ENCODE measurements at places on chromosomes 7 and 10.

- DNase-seq = no peak
These were observed 3.0 kb downstream of the PGAM2 start for GRCh38 chr7:44062180-44062902.

GRCh38 chr7:86733783-86734182, 90.1 kb downstream of the GRM3 start:
- peak; percentile 12 for DNase-seq

- DNase-seq = peak; percentile 43
These were observed 88.2 kb downstream of the CHRM2 start for GRCh38 chr7:136956671-136957070.

DNA sequence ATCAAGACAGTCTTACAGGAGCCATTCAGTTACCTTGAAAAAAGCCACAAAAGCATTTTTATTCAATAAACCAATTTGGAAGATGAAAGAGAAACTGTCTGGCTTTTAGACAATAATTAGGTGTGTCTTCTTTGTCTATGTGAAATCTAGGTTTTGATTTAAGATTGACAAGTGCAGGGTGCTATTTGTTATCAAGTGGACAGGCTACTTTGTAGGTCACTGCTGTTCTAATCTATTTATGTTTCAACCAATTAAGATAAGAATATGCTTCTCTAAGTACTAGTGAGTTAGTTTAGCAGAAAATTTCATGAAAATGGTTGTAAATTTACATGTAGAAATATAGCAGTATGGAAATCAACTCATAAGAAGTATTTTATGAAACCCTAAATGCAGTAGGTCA, 177.5 kb downstream of the CACNA2D1 start:
- no peak for DNase-seq

DNA sequence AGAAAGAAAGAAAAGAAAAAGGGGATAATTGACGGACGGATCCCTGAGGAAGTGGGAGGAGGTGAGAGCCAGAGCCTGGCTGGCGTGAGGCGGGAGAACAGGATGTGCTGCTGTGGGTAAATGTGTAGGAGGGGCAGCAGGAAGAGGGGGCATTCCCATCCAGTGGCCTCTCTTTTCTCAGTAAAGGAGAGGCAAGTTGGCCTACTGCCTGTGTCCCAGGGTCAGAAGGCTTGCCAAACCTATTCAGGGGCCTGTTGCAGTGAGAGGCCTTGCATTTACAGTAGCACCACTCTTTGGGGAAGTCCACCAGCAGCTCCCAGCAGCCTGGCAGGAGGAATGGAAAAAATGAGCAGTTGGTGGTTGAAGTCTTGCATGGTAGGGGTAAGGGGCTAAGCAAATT, 26.6 kb upstream of the ASCC1 start:
- DNase-seq = peak; percentile 70

DNA sequence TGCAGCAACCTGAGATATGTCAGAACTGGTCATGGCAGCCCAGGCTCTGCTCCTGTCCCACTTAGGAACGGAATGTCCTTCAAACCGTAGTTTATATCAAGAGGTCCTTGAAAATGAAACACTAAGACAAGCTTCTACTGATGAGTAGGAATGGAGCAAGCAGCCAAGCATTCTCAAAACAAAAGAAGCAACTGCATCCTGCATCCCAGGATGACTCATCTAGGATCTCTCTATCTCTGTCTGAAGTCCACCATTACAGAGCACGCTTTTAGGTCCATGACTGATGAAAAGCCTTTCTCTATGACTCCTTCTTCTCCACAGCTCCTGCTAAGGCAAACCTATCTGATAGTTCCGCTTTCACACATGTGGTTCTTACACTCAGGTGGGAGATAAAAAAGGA, 16.3 kb downstream of the MBL2 start:
- DNase-seq = no peak

- DNase-seq = no peak
These were observed 25.1 kb downstream of the DDIT4 start for GRCh38 chr10:72298592-72299519.

DNA sequence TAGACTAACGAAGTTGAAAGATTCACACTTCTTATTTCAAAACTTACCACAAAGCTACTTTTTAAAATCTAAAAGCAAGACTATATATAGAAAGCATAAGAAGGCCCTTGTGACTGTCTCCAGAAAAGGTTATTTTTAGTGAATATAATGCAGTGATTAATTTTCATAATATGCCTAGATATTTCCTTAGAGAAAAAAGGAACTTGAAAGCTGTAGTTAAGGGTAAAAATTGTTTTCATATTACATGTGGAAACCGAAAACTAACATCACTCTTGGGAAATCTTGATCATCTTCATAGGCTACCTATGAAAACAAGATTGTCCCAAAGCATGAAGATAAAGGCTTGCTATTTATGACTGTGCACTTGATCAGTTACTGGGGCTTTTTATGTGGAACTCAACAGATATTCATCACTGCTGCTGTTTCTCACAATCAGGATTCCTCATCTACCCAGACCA, 223.2 kb downstream of the SH2D4B start:
- DNase-seq = no peak

- DNase-seq = no peak
These were observed 141.3 kb downstream of the SUGCT start for GRCh38 chr7:40276061-40276460.

DNA sequence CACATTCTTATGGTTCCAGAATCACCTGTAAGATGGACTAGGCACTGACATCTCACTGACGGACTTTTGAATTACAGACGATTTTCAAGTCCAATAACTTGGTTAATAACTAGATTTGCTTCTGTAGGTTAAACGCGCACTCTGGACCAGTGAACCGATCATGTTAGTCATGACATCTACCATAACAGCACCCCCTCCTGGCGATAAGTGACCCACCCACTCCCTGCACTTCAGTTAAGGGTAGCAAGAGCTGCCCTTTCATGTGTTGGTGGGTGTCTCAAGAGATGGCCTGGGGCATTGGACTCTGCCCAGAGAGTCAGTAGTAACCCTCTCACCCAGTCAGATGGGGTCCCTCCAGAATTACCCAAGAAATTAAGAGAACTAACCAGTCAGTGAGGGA, 12.9 kb downstream of the GRM8 start:
- DNase-seq = no peak

DNA sequence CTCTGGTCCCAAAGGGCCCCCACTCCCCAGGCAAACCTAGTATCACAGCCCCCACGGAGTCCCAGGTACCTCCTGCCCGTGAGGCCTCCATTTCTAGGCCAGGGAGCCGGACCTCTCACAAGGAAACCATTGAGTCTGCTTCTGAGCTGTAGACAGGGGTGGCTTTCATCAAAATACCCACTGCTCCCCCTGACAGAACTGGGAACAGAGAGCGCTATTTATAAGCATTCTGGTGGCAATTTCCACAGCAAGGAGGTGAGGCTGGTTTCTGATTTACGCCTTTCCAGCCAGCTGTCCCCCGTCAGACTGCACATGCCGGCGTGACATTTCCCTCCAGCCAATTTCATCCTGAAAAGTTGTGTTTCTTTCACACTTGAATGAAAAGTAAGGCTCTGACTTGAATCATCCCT, 407.5 kb upstream of the PRKCQ start:
- DNase-seq = no peak

GRCh38 chr7:158204453-158204852, 383.2 kb downstream of the PTPRN2 start:
- DNase-seq = no peak

DNA sequence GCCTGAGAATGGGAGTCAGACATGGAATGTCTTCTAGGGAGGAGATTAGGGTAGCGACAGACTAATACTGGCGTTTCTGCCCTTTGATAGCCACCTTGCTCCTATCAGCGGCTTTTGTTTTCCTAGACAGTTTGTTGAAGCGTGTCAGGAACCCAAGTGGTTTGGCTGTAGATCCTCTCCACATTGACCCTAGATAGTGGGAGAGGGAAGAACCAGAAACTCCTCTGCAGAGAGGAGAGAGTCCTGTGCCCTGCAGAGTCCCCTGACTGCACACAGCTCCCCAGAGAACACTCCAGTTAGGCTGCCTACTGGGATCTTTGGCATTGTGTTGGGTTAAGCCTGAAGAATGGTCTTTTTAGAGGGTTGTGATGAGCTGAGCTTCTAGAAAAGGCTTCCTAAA, 2.4 kb downstream of the MEPCE start:
- no peak for DNase-seq

GRCh38 chr7:33298848-33299247, 169.5 kb downstream of the BBS9 start:
- no peak for DNase-seq

- DNase-seq = no peak
These were observed 65.5 kb downstream of the RAMP3 start for GRCh38 chr7:45223078-45223477.

- no peak for DNase-seq
These were observed 42.8 kb upstream of the SLC13A1 start for GRCh38 chr7:123242467-123243092.

GRCh38 chr7:18353339-18353738, 142.2 kb upstream of the HDAC9 start:
- no peak for DNase-seq

GRCh38 chr7:112481833-112482670, 1.3 kb downstream of the LSMEM1 start:
- peak; percentile 77 for DNase-seq

- DNase-seq = peak; percentile 3
These were observed 301.3 kb downstream of the PHTF2 start for GRCh38 chr7:78099715-78100394.

DNA sequence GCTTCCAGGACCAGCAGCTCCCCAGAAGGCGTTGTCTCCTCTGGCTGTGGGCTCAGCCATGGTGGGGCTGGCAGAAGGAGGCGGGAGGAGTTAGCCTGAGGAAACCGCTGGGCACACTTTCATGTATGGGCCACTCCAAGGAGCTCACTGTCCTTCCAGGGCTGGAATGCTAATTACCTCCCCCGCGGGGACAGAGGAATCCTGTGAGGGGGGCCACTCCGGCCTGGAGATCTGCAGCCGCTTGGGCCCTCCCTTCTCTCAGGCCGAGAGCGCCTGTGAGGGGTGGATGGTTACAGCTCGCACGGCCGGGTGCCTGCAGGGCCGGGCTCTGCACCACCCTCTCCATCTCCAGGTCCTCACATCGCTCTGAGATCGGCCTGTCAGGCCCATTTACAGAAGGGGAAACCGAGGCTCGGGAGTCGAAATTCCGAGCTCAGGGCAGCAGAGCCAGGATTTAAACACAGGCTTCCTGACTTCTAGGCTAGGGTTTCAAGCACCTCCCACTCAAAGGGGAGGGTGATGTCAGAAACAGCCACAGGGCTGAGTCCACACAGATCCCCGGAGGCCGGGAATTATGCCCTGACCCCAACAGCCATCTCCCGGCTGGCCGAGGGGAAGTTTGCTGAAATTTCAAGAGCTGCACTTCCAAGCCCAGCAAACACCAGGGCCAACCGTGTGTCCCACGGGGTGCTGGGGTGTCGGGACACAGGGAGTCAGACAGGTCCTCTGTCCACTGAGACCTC, 59.1 kb downstream of the PDGFA start:
- DNase-seq = peak; percentile 70

DNA sequence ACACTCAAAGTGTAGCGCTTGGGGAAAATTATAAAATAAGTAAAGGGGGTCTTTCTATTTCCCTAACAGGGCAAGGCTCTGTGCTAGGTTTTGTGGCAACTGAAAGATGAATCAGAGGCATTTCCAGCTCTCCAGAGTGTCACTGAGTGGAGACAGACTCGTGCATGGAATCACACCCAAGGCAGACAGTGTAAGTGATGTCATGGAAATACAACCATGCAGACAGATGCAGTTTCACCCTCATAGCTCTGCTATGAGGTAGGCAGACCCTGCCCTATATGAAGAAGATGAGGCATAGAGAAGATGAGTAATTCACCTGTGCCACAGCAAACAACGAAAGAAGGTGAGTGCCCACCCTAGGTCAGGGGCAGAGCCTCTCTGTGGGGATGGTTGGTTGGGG, 57.2 kb upstream of the PITRM1 start:
- DNase-seq = no peak

DNA sequence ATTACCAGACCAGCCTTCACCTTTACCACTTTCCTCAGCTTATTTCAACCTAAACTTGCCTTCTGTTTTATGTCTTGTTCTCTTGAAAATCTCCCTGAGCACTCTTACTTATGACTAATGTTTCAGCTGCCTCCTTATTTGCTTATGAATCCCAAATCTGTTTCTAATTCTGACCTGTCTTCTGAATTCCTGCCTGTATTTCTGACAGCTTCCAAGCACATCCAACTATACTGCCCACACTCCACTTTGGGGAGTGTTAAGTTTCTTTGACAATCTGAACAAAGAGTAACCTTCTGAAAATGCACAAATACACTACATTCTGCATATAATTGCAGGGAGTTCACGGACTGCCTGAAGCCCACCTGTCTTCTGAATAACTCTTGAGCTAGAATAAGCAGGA, 48.7 kb downstream of the ARMC3 start:
- no peak for DNase-seq

DNA sequence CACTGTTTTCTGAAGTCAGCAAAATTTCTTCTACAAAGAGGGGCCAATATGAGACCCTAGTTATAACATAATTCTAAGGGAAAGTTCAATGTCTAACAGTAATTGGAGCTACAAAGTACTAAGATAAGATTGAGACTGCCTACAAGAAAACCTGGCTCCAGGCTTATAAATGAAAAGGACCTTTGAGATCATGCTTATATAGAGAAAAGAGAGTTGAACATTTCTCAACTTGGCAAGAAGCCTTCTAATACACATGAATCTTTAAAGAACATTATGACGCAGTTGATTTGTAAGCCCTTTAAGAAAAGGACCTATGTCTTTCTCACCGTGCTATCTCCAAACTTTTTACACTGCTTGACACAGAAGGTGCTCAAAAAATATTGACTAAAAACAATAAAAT, 87.9 kb downstream of the TPK1 start:
- no peak for DNase-seq

GRCh38 chr7:143384661-143385631, 3.8 kb downstream of the ZYX start:
- DNase-seq = no peak

DNA sequence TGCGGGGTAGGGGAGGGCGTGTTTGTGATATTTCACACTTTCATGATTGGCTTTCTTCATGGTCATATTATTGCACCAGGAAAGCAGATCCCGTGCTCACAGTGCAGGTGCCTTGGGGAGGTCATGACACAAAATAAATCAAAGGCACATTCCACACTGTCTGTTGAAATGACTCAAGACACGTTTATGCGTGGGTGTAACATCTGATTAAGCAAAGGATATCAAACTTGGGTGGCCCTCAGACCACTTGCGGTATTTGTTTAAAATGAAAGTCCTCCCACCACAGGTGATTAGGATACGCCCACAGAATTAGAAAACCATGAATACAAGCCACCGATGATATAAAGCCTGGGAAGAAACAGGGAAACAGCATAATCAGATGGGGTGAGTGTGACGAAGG, 51.1 kb downstream of the SVIL start:
- peak; percentile 34 for DNase-seq
